Pancreas (tissue), 10 donors: ENCODE measurements at places on chromosomes 2 and 18.

GRCh38 chr18:58544179-58544578, 84.7 kb downstream of the ALPK2 start:
- no peak for DNase-seq

DNA sequence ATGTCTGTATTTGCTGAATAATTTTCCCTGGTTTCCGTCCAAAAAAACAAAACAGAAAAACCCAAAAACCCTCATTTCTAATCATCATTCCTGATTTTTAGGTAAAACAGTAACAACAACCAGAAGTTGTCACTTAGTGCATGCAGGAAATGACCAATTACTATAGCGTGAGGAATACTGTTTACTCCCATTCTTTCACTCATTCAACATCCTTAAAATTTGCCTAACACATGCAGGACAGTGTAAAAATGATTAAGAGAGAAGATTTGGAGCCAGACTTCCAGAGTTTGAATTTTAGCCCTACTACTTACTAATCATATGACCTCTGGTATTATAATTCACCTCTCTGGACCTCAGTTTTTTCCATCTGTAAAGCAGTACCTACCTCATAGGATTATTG, 83.1 kb downstream of the FIGN start:
- DNase-seq, result no peak

DNA sequence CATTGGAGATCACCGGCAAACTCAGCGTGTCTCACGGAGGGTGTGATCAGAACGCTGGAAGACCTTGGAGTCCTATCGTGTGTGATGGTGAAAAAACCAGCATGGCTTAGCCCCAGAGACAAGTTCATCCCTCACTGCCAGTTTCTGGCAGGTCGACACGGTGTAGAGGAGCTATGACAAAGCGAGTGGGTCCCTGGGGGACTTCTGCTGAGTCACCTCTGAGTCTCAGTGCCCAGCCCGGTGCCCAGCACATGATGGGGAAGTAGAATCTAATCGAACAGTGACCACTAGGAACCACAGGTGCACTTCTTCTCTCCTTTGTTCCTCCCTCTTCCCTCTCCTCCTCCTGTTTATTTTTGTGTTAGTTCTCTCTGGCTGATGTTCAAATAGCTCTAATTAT, 45.9 kb upstream of the KCNF1 start:
- no peak for DNase-seq

DNA sequence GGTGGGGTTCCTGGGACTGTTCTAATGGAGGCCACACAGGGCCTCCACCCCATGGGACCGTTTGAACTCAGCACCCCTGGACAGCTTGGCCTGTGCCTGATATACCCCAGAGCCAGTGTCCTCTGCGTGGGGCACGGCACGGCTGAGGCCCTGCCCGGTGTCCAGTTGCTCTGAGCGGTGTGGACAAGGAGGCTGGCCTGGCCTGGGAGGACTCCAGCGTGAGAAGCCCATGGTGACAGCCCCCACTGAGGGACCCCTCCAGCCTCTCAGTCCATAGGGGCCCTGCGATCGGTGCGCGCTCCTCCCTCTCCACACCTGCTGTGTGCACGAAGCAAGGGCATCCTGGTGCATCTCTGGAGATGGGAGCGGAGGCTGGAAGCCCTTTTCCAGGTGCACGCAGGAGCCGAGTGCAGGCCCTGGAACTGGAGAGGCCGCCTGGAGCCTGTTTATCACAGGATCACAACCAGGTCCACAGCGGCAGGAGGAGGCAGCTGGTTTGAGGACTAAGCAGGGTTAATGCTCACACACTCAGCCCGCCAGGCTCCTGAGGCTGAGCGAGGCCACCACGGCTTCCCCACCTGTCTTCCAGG, 120.2 kb downstream of the PTGR3 start:
- DNase-seq, result peak; percentile 45
